ENCODE measurements at places on chromosomes 16 and 17.

- DNase-seq = no peak
Observed at GRCh38 chr16:70703041-70703834, 17.4 kb upstream of the MTSS2 start.

DNA sequence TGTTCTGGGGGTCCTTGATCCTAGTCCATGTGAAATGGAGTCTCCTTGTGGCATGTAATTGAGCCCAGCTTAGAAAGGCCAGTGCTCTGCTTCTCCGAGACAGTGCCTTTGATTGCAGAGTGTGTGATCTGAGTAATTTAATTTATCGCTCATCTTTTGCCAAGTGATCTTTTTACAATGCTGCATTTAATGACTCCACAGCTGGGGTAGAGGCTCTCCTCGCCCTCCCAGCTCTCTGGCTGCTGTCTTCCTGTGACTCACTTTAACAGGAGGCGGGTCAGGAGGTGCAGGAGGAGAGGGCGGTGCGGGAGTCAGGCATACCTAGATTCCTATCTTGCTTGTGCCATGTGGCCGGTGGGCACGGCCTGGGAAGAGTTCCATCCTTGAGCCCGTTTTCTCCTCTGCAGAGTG is 113.4 kb upstream of the FOXF1 start:
- DNase-seq = no peak

- DNase-seq = no peak
Observed at GRCh38 chr17:19558946-19559345, 25.3 kb downstream of the SLC47A1 start.

DNA sequence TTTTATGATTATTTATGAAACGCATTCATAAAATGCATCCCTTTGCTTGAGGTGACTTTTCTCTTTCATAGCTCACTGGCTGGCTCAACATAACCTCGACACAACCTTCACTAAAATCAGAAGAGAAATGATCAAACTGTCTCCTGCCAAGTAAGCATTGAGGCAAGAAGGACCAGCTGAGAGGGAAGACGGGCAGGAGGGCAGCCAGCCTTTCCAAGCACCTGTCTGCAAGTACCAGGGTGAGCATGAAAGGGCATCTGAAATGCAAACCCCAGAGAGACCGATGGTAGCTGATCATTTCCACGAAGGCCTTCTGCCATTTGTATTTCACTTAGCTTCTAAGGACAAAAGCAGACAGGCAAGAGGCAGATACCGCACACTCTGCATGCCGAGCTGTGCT is 52.1 kb upstream of the RPH3AL start:
- no peak for DNase-seq

- no peak for DNase-seq
Observed at GRCh38 chr17:67503184-67503583, 126.1 kb downstream of the PITPNC1 start.

DNA sequence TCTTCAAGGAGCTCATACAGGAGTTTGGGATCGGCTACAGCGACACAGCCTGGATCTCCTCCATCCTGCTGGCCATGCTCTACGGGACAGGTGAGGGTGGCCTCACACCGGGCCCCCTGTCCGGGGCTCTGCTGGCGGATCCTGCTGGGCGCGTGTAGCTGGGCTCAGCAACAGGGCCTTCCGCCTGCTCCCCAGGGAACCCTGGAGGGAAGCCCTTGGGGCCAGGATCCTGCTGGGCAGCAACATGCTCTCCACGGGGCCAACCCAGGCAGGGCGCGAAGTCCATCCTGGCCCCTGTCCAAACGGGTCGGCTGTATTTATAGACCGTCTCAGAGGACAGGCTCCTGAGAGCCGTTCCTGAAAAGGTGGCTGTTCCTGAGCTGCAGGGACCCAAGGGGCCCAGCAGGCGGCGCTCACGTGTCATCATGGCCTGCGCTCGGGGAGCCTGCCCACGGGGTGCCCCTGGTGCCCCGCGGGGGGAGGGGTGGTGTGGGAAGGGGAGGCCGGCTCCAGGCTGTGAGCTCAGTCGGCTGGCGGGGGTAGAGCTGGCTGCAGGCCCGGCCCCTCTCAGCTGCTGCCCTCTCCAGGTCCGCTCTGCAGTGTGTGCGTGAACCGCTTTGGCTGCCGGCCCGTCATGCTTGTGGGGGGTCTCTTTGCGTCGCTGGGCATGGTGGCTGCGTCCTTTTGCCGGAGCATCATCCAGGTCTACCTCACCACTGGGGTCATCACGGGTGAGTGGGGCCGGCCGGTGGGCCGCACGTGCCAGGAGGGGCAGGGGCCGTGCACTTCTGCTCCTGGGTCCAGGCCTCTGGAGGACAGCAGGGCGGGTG is 7.5 kb downstream of the SLC16A3 start:
- peak; percentile 62 for DNase-seq

DNA sequence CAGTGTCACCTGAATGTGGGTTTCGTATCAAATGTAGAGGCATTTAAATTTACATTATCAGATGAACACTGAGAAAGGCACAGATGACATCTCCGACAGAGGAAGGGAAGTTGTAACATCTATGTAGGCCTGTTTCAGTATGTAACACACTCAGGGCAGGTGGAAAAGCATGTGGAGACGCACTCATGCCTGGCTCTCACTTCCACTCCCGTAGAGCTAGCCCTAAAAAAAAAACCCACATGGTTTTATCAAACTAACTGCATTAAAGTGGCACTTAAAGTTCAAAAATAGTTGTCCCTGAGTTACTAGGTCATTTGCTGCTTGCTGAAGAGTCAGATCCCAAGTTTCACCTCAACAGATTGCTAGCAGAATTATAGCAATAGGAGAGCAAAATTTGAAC is 6.1 kb upstream of the ANKFY1 start:
- no peak for DNase-seq

GRCh38 chr17:62064791-62065563 is at the start of gene MED13:
Gene MED13 (minus strand): TSS chr17:62065278. CDS start chr17:62065205, 73 bp downstream.
- peak; percentile 5 for DNase-seq

DNA sequence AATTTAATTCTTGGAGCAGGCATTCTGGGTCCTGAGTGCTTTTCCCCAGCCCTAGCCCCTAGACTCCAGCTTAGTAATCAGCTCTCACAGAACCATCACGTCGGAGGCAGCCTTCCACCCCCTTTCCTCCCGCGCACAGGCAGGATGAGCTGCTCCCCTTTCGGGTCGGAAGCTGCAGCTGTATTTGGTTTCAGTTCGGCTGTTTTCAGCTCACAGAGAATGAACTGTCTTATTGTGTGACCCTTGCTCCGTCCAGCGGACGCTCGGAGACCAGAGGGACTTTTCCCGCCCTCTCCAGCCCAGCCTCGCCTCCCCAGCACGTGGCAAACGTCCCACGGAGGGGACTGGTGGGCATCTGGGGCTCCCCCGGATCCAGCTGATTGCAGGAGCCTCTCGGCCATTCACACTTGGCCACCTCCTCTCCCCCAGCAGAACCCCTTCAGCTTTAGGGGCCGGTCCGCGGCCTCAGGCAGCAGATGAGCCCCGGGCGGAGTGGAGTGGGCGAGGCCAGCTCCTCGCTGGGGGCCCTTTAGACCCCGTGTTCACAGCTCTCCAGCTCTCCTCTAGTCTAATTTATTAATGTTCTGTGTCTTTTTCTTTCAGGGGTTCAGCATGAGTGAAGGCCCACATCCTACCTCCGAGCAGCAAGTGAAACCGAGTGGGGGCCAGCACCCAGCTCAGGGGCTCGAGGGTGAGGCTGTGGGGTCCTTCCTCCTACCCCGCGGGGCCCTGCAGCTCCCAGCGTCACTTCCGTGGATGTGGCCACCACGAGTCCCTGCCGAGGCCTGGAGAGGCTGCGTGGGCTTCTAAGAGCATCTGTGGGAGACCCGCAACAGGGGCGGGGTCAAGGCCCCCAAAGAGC is 863 bp upstream of the UTS2R start:
- DNase-seq = no peak

- no peak for DNase-seq
Observed at GRCh38 chr17:35540589-35541404, 3.3 kb upstream of the SLFN12L start.

DNA sequence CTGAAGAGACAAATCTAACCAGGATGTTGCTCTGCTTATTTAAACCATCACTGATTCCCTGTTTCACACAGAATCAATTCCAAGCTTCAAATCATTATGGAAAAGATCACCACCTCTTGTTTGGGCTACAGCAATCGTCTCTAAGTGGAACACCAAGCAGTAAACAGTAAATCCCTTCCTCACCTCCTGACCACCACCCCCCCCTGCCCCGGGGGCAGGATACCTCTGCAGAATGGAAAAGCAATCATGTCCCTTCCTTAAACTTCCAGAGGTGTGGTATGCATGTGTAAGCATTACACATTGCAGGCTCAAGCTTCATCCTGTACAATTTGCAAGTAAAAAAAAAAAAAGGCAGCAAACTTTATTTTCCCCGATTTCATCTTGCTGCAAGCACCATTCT is 373.8 kb downstream of the NPIPA8 start:
- DNase-seq = no peak

DNA sequence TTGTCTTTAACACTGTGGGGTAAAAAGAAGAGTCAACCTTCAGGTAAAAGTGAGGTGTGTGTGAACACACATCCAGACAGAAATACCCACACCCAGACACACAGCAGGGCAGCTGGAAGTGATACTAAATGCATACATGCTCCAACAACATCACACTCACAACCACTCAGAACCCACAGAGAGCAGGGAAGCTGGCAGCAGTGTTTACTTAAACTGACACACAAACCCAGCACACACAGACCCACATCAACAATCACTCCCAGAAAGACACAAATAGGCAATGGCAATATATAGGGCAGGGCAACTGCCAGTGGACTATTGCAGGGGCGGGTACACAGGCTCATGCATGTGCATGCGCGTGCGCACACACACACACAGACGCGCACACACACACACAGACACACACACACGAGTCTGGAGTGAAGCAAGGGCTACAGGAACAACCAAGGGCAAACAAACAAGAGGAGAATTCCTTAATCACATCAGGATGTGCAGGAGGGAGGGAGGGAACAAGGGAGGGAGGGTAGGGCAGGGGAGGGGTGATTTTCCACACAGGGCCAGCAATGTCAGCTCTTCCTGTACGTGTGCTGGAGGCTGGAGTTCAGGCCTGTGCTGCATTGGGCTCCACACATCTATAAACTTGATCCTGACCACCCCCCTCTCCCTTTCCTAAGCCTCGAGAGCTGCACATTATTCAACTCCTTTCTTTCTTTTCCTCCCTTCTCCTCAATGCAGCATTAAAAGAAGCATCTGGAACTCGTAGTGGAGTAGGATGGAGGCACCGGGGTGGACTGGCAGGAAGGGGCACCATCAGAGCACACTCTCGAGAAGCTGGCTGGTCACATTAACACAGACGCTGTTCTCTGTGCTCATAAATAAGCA is 30.1 kb downstream of the HIC1 start:
- DNase-seq = no peak

- DNase-seq = no peak
Observed at GRCh38 chr16:50667497-50668367, 13.4 kb downstream of the SNX20 start.

- no peak for DNase-seq
Observed at GRCh38 chr17:32258383-32259140, 7.1 kb upstream of the RHBDL3 start.

- DNase-seq = no peak
Observed at GRCh38 chr16:2443555-2443954, 14.3 kb downstream of the CCNF start.

GRCh38 chr17:66491213-66491612 is 188.8 kb downstream of the PRKCA start:
- DNase-seq = no peak

- DNase-seq = peak; percentile 81
Observed at GRCh38 chr16:77807-78443, at the start of gene MPG. Gene MPG (plus strand): TSS chr16:78225. CDS start chr16:78310, 85 bp downstream.
